ENCODE measurements at places on chromosomes 1 and 21.

GRCh38 chr1:181089676-181090544 is 1.4 kb downstream of the IER5 start:
- no peaks in the 10 kb centered on the region for H3K27me3 ChIP-seq
- H3K4me3 ChIP-seq = peak overlapping the region; percentile 81
- peak; percentile 30 for DNase-seq
- peak overlapping the region; percentile 90 for H3K27ac ChIP-seq
- peaks cover 53% of the 10 kb centered on the region for H3K4me1 ChIP-seq

GRCh38 chr1:222161676-222162075 is 386.2 kb downstream of the HHIPL2 start:
- H3K4me3 ChIP-seq = no peak overlapping the region
- no peak for DNase-seq
- H3K36me3 ChIP-seq = no peaks in the 10 kb centered on the region
- H3K27me3 ChIP-seq = no peaks in the 10 kb centered on the region
- H3K27ac ChIP-seq = no peak overlapping the region

DNA sequence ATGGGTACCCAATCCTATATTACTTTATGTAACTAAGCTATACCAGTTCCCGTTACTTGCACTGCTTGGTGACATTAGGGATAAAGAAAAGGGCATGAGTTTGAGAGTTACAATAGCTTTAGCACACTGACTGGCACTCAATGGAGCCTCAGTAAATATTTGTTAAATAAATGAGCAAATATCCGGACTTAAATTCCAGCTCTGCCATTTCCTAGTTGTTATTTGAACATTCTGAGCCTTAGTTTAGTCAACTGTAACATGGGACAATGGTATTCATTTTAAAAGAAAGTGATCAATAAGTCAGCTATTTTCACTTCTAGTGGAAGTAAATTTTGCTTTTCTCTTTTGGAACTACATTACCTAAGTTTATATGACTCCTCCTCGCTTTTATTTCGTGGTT is 198.7 kb downstream of the ZC3H11B start:
- no peak overlapping the region for H3K4me3 ChIP-seq
- no peaks in the 10 kb centered on the region for H3K36me3 ChIP-seq
- H3K27me3 ChIP-seq = no peaks in the 10 kb centered on the region
- H3K27ac ChIP-seq = no peak overlapping the region

GRCh38 chr1:200654660-200655059 is 15.0 kb downstream of the DDX59 start:
- H3K27me3 ChIP-seq = no peaks in the 10 kb centered on the region
- H3K4me3 ChIP-seq = no peak overlapping the region
- H3K27ac ChIP-seq = no peak overlapping the region
- no peak for DNase-seq
- H3K36me3 ChIP-seq = peaks cover 92% of the 10 kb centered on the region

- no peak overlapping the region for H3K4me3 ChIP-seq
- no peaks in the 10 kb centered on the region for H3K36me3 ChIP-seq
- H3K4me1 ChIP-seq = no peaks in the 10 kb centered on the region
- DNase-seq = no peak
These were observed 2.5 kb upstream of the TAF13 start for GRCh38 chr1:109078317-109078716.

DNA sequence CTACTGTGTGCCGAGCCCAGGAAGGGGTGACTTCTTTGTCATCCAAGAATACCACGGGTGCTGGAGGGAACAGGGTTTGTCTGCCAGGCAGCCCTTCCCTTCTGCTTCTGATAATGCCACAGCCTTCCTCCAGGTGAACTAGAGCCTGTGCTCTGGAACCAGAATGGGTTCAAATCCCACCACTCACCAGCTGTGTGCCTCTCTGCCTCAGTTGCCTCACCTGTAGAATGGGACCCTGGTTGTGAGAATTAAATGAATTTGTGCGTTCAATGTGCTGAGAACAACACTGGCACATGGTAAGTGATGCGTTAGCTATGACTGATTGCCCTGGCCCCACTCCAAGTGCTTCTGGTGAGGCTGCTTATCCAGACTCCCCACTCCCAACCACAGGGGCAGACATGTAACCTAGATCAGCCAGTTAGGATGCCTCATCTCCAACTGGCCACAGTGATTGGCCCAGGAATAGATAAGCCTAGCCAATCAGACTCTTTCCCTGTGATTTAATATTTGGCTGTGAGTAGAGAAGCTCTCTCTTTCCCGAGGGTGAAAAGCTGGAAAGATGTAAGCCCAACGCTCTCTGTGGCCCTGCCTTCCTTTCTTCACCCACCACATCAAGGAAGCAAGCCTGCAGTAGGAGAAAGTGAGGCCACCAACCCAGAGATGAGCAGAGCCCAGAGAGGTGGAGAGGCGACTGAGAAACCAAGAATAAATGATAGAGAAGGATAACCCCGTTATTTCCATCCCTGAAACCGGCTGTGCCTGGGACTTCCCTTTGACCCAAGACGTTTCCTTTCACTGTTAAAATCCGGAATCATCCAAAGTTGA is 20.8 kb upstream of the LAPTM5 start:
- H3K27ac ChIP-seq = no peak overlapping the region
- no peak for DNase-seq
- no peak overlapping the region for H3K4me3 ChIP-seq
- H3K36me3 ChIP-seq = no peaks in the 10 kb centered on the region
- H3K27me3 ChIP-seq = no peaks in the 10 kb centered on the region

DNA sequence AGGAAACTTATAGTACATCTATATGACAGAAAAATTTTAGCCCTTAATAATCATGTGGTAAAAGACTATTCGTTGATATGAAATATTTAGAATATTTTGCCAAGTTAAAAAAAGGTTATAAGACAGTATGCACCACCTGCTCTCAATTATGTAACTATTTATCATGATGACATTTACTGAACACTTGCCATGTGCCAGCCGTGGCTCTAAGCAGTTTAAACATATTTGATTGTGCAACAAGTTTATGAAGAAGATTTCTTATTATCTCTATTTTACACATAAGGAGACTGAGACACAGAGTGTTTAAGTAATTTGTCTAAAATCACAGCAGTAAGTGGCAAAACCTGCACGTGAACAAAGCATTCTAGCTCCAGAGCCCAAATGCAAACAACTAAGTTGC is 199.3 kb upstream of the JUN start:
- no peak overlapping the region for H3K4me3 ChIP-seq
- H3K36me3 ChIP-seq = no peaks in the 10 kb centered on the region
- DNase-seq = no peak
- H3K4me1 ChIP-seq = no peaks in the 10 kb centered on the region
- no peak overlapping the region for H3K27ac ChIP-seq

DNA sequence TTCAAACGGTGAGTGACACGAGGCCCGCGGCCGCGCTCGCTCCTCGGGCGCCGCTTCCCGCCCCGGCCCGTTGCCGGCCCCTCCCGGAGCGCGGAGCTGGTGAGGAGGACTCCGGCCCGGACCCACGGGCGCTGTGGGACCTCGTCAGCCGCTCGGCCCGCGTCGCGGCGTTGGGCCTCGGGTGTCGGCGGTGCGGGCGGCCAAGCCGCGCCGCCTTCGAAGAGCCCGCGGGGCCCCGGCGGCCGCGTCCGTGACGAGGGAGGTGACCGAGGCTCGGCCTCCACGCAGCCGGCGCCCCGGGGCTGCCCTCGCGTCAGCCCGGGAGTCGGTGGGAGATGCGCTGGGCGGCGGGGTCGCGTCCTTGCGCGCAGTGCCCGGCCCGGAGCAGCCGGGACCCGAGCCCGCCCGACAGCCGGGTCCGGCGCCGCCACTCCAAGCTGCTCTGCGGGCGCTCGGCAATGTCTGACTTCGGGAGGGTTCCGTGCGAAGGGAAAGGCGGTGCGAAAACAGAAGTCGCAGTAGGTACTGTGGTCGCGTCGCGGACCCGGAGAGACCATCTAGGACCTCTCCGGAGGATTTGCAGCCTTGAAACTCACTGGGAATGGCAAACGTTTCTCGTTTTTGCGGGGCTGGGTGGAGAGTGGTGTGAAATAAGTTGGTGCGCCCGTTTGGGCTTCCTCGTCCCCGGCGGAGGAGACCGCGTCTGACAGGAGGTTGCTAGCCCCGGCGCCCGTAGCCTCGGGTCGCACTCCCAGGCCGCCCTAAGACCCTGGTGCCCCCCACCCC is 829 bp downstream of the SPEN start:
- no peak for DNase-seq
- no peaks in the 10 kb centered on the region for H3K27me3 ChIP-seq
- H3K36me3 ChIP-seq = no peaks in the 10 kb centered on the region
- peak overlapping the region; percentile 99 for H3K27ac ChIP-seq
- H3K4me1 ChIP-seq = peaks cover 30% of the 10 kb centered on the region

- no peaks in the 10 kb centered on the region for H3K36me3 ChIP-seq
- no peaks in the 10 kb centered on the region for H3K27me3 ChIP-seq
- H3K4me3 ChIP-seq = no peak overlapping the region
- DNase-seq = no peak
These were observed 15.1 kb upstream of the MX2 start for GRCh38 chr21:41346758-41347157.

DNA sequence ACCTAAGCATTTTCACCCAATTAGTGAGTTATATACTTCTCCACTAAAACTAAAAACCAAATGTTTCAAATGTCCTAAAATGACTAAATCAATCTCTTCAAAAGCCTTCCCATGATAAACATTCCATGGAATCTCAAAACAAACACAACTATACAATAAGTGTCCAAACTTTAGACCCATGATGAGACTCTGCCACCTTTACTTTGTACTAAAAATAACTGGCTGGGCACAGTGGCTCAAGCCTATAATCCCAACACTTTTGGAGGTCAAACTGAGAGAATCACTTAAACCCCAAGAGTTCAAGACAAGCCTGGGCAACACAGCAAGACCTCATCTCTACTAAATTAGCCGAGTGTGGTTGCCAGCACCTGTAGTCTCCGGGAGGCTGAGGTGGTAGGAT is 87.4 kb downstream of the EIF4G3 start:
- H3K36me3 ChIP-seq = no peaks in the 10 kb centered on the region
- H3K4me3 ChIP-seq = no peak overlapping the region
- no peaks in the 10 kb centered on the region for H3K27me3 ChIP-seq

All from tibial nerve (tissue), 4 donors.